Motor neuron (in vitro differentiated cells): ENCODE measurements at places on chromosomes 7 and 10.

- ATAC-seq, result no peak
Measured at GRCh38 chr10:66783316-66783715, 142.5 kb upstream of the LRRTM3 start.

DNA sequence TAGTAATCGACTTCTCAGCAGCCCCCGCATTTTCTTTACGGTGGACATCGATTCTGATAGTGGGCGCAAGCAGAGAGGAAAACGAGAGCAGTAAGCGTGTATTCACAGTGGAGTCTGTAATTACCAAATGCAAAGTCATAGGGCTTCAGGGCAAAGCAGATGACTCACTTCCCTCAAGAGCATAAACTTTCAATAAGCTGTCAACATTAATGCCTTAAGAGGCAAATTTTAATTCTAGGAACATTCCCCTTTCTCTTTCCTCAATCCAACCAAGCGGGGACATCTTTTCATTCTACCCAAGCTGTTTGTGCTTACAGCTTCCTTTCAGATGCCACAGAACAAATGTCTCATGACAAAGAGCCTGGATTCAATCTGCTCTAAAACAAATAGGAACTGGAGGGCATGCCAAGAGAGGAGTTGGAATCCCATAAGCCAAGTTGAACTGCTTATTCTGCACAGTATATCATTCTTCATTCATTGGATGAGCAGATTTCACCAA lies 48.6 kb downstream of the MALSU1 start:
- peak; percentile 99 for ATAC-seq

GRCh38 chr7:2354939-2355704 lies 495 bp downstream of the EIF3B start:
- no peak for ATAC-seq

DNA sequence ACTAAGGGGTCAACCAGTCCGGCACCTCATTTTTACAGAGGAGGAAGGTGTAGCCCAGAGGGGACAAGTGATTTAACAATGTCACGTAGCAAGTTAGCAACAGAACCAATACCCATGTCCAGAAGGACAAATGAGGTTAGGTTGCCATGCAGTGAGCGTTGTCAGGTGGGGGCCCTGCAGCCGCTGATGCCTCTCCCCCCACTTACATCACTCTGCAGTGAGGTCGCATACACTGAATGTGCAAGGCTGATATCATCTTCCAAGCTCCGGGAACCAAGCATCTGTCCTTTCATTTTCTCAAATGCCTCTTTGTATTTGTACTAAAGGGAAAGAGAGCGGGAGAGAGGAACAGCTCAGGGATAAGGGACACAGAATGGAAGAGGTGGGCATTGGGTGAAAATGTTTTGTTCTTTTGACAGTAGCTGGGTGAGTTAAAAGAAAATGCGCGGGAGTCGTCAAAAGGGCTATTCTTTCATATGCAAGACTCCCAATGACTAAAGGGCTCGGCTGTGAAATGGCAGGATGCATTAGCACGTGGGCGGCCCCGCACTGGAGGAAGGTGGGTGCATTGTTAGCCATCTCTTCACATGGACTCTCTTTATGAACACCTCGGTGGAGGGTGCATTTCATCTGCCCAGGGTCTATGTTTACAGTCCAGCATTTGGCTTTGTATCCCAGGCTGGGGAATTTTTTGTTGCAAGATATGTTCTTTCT lies 49.7 kb downstream of the NRAP start:
- peak; percentile 84 for ATAC-seq

DNA sequence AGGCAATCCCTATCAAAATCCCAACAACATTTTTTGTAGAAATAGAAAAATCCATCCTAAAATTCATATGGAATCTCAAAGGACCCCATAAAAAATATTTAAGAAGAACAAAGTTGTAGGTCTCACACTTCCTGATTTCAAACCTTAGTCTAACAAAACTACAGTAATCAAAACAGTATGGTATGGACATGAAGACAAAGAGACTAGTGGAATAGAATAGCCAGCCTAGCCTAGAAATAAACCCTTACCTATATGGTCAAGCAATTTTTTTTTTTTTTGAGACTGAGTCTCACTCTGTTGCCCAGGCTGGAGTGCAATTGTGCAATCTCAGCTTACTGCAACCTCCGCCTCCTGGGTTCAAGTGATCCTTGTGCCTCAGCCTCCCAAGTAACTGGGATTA lies 3.6 kb upstream of the TMEM120A start:
- no peak for ATAC-seq

GRCh38 chr7:47438411-47439029 lies 143.4 kb downstream of the TNS3 start:
- ATAC-seq, result no peak

- no peak for ATAC-seq
Measured at GRCh38 chr10:129133856-129134255, 333.2 kb upstream of the MGMT start.

DNA sequence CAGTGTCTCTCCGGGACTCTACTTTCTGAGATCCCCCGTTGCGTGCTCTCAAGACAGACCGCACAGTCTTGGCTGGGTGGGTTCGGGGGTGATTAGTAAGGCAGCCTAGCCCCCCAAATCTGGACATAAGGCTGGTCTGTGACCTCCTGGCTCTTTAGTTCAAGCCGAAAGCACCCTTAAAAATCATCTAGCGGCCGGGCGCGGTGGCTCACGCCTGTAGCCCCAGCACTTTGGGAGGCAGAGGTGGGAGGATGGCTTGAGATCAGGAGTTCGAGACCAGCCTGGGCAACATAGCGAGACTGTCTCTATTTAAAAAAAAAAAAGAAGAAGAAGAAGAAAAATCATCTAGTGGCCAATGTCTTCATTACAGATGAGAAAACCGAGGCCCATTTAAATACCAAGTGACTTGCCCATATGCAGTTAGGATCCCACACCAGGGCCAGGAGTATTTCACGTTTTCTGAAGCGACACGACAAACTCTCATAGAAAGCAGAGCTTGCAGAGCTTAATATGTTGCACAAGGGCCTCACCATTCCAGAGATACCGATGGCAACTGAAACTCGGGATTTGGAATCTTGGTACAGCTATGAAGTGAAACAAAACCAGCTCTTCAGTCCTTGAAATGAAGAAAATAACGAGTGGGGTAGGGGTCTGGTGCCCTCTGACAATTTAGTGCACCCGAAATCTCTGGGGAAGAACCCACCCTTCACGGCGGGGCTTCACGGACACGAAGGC lies 703 bp upstream of the HILPDA start:
- no peak for ATAC-seq

- ATAC-seq, result no peak
Measured at GRCh38 chr7:19235680-19236079, 90.5 kb upstream of the FERD3L start.

DNA sequence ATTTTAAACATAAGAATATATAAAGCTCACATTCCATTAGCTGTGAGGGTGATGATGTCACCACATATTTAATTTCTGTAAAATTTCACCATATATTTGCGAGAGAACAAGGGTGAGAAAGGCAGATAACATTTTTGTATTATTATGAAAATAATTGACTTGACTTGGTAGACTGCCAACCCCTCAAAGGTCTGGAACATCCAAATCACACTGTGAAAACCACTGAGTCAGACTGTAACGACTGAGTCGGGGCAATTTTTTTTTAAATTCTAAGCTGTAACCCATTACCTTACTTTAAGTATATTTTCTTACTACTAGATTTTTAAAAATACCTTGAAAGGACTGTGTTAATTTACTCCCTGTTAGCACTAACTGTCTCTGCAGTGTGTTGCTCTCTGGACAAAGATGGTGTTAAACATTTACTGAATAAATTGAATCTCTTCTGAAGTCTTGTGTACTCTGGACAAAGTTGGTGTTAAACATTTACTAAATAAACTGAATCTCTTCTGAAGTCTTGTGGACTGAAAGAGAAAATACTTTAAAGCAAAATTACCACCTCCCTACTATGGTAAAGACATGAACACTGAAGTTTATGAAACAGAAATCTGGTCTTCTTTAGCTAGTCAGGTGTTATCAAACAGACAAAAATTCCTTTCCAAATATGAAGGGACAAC lies 14.1 kb downstream of the PDZD8 start:
- no peak for ATAC-seq

DNA sequence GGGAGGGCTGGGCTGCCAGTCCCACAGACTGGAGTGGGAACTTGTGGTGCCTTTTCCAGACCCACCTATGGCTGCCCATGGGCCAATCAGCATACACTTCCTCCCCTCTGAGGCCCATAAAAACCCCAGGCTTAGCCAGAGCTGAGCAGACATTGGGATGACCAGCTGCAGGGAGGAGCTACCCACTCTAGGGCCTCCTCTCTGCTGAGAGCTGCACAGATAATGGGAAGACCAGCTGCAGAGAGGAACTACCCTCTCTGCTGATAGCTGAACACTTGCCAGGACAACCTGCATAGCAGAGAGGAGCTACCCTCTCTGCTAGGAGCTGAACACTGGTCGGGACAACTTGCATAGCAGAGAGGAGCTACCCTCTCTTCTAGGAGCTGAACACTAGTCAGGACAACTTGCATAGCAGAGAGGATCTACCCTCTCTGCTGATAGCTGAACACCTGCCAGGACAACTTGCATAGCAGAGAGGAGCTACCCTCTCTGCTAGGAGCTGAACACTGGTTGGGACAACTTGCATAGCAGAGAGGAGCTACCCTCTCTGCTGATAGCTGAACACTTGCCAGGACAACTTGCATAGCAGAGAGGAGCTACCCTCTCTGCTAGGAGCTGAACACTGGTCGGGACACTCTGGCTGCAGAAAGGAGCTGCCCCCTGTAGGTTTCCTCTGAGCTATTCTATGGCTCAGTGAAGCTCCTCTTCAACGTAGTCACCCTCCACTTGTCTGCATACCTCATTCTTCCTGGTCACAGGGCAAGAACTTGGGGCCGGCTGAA lies 88.3 kb upstream of the CACUL1 start:
- ATAC-seq, result no peak

DNA sequence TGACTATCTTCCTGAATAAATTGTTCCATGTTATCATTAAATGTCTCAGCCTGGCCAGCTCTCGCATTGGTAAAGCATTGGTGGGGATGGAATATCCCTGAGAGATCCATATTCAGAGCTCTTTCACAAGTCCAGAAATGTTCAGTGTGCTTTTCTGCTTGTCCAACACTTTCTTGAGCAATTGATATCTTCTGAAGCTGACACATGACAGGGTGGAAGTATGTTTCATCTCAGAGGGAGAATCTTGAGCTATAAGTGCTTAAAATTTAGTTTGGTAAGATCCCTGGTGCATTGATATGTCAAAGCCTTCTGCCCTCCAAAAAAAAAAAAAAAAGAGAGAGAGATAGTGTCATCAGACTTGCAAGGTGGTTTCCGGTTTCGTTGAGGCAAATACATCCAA lies 7.4 kb downstream of the IFIT3 start:
- no peak for ATAC-seq

- no peak for ATAC-seq
Measured at GRCh38 chr7:147332988-147333387, 1216.4 kb downstream of the CNTNAP2 start.

- no peak for ATAC-seq
Measured at GRCh38 chr10:60176925-60177324, 212.8 kb downstream of the ANK3 start.

GRCh38 chr10:73793456-73793855 lies 8.1 kb downstream of the ZSWIM8 start:
- no peak for ATAC-seq

- no peak for ATAC-seq
Measured at GRCh38 chr10:20659225-20659624, 237.9 kb downstream of the NEBL start.

DNA sequence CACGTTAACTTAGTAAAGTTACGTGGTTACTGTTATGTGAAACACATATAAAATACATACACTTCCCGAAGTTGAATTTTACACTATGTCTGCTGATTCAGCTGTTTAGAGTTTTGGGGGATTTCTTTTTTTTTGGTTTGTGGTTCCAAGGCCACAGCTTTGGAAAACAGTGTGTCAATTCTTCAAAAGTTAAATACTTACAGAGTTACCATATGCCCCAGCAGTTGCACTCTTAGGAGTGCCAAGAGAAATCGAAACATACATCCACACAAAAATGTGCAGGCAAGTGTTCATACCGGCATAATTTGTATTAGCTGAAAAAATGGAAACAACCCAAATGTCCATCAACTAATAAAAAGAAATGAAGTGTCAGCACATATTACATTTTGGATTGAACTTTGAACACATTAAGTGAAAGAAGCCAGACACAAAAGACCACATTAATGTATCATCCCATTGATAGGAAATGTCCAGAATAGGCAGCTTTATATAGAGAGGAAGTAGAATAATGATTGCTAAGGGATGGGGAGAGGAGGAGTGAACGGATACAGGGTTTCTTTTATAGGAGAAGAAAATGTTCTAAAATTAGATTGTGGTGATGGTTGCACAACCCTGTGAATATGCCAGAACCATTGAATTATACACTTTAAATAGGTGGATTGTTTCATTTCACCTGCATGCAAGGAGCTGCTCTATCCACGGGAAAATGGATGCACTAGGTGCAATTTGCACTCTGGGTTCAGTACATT lies 17.6 kb downstream of the APBB1IP start:
- no peak for ATAC-seq

GRCh38 chr7:39888171-39888853 lies 61.7 kb upstream of the CDK13 start:
- no peak for ATAC-seq

- ATAC-seq, result no peak
Measured at GRCh38 chr10:132272231-132272971, 35.3 kb downstream of the STK32C start.

DNA sequence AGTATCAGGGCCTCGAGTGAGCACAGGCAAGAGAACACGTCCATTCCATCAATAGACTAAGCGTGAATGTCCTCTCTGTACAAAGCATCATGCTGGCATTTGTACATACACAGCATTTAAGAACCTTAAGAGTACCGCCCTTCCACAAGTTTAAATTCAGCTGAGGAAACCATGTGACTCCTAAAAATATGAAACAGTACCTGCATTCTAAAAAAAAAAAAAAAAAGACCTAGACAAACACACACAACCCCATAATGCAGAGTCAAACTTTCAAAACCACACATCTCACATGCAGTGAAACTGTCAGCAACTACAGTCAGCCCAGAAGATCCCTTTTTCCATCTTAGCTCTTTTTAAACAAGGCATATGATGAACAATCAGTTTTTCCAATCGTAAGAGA lies 124.3 kb downstream of the DIP2C start:
- ATAC-seq, result no peak

DNA sequence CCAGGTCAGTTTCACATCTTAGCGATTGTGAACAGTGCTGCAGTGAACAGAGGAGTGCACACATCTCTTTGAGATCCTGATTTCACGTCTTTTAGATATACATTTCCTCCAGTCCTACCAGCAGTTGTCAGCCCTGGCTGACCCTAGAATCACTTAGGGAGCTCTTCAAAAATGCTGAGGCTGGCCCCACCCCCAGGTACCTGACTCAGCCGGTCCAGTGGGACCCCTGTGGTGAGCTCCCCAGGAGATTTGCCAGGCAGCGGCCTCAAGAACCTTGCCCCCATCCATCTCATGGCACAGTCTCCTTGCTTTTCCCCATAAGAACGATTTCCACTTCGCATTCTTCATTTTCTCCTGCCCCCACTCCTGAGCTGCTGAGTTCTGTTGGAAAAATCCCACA lies 45.5 kb downstream of the TEX36 start:
- ATAC-seq, result no peak

DNA sequence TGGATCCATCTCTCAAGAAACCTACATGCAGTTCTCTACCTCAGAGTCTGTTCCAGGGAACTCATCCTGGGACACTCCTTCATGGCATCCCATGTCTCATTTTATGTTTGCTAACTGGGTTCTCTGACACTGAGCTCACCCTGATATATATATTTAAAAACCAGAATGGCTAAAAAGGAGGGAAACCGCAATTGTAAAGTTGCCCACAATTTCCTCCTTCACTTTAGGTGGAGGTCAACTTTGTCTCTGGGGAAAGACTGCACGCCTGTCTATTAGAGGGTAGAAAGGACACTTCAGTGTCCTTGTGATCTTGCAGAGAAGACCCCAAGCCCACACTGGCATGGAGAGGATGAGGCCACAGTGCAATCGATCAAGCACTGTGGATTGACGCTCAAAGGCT lies 131.7 kb downstream of the TEX36 start:
- ATAC-seq, result no peak
